ENCODE measurements at places on chromosomes 7 and 10.
A peak's percentile ranks its signal among the peaks of the same experiment; 100 is the strongest.

DNA sequence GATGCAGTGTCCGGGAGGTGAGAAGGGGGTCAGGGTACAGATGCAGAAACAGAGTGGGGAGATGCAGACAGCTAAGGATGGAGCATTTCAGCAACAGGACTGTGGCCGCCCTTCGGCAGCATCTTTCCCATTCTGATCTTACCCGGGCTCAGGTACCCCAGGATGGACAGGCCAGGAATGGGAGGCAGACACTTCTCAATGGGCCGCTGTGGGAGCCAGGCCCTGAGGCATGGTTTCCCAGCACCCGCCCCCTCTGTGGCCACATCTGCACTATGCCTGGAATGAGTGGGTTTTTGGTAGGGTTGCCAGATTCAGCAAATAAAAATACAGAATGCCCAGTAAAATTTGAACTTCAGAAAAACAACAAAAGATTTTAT lies 105.2 kb upstream of the CTBP2 start:
- DNase-seq: no peak
- H3K4me1 ChIP-seq: no peaks in the 10 kb centered on the region
- H3K27me3 ChIP-seq: peaks cover 2% of the 10 kb centered on the region
- H3K4me3 ChIP-seq: no peak overlapping the region
- H3K27ac ChIP-seq: no peak overlapping the region

DNA sequence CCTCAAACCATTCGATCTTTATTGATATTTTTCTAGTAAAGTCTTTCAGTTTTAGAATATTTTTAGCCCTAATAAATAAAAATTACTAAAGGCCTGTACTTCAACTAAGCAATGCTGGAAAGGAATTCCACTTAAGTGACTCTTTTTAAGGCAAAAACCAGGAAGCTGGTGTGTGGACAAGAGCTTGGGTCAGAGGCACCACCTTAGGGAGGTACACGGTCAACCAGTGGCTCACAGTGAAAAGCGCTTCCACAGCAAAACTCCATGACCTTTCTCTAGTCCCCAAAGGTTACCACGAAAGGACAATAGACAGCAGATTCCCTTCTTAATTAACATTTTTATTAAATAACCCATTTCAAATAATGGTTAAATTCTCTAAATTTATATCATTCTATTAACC lies 31.2 kb downstream of the ARL3 start:
- no peaks in the 10 kb centered on the region for H3K27me3 ChIP-seq
- H3K36me3 ChIP-seq: peaks cover 3% of the 10 kb centered on the region
- H3K4me1 ChIP-seq: peaks cover 15% of the 10 kb centered on the region
- H3K4me3 ChIP-seq: no peak overlapping the region
- no peak overlapping the region for H3K27ac ChIP-seq

DNA sequence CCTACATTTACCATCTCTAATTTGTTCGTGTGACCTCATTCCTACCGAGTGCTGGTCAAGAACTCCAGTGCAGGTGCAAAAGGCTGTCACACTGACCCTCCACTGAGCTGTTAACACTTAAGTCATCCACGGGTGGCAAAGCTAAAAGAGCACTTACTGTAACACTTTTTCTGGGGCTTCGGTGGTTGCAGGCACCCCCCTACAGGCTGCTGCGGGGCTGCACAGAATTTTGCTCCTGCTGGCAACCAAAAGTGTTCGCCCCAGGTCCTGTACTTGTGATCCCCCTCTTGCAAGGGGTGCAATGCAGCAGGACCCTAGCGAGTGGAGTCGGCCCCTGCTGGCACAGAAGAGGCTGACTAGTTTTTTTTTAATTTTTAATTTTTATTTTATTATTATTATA lies 298.9 kb upstream of the CNTNAP2 start:
- DNase-seq: no peak
- no peak overlapping the region for H3K27ac ChIP-seq
- H3K27me3 ChIP-seq: no peaks in the 10 kb centered on the region
- H3K36me3 ChIP-seq: no peaks in the 10 kb centered on the region
- no peak overlapping the region for H3K4me3 ChIP-seq

GRCh38 chr10:90888387-90888786 lies 16.6 kb downstream of the RPP30 start:
- no peaks in the 10 kb centered on the region for H3K4me1 ChIP-seq
- H3K27ac ChIP-seq: no peak overlapping the region
- no peaks in the 10 kb centered on the region for H3K27me3 ChIP-seq
- H3K4me3 ChIP-seq: no peak overlapping the region

GRCh38 chr10:12568391-12569009 lies 219.2 kb downstream of the CAMK1D start:
- no peak for DNase-seq
- no peaks in the 10 kb centered on the region for H3K27me3 ChIP-seq
- no peak overlapping the region for H3K27ac ChIP-seq
- H3K4me3 ChIP-seq: no peak overlapping the region
- no peaks in the 10 kb centered on the region for H3K4me1 ChIP-seq
- H3K36me3 ChIP-seq: no peaks in the 10 kb centered on the region

DNA sequence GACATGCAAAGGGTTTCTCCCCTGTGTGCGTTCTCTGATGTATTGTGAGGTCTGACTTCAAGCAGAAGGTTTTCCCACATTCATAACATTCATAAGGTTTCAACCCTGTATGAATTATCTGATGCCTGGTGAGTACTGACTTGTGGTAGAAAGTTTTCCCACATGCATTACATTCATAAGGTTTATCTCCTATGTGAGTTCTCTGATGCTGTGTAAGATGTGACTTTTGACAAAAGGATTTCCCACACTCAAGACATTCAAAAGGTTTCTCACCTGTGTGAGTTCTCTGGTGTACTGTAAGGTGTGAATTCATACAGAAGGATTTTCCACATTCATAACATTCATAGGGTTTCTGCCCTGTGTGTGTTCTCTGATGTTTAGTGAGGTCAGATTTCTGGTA lies 45.1 kb downstream of the ZNF33B start:
- no peak for DNase-seq
- H3K27ac ChIP-seq: no peak overlapping the region
- no peak overlapping the region for H3K4me3 ChIP-seq
- no peaks in the 10 kb centered on the region for H3K27me3 ChIP-seq
- peaks cover 7% of the 10 kb centered on the region for H3K36me3 ChIP-seq

- peaks cover 15% of the 10 kb centered on the region for H3K27me3 ChIP-seq
- H3K27ac ChIP-seq: no peak overlapping the region
- DNase-seq: no peak
- H3K4me3 ChIP-seq: peak overlapping the region; percentile 65
- no peaks in the 10 kb centered on the region for H3K36me3 ChIP-seq
Observed at GRCh38 chr10:122018491-122018890, 29.5 kb downstream of the TACC2 start.

DNA sequence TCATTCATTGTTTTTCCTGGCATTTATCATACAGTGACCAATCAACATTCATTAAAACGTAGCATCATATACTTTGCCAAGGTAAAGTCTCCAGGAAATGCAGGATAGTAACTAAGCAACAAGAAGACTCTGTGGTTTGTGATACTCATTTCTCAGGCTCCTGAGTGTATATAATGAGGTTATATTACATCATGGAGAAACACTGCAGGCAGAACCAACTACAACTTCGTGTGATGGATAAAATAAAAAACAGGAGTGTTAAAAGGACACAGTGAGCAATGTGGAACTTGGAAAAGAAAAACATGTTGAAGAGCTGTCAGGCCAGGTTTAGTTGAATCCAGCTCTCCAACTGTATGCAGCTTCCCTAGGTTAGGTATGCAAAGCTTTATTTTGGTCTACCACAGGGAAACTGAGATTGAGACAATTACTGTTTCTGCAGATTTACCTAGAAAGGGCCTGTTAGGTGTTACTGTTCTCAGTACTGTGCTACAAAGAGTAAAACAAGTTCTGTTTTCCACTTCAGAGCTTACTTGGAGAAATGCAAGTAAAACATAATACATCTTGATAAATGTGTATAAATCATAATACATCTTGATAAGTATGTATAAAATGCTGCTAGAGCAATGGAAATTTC lies 7.8 kb upstream of the CCNY start:
- no peaks in the 10 kb centered on the region for H3K36me3 ChIP-seq
- no peaks in the 10 kb centered on the region for H3K27me3 ChIP-seq
- H3K27ac ChIP-seq: no peak overlapping the region
- H3K4me3 ChIP-seq: no peak overlapping the region

DNA sequence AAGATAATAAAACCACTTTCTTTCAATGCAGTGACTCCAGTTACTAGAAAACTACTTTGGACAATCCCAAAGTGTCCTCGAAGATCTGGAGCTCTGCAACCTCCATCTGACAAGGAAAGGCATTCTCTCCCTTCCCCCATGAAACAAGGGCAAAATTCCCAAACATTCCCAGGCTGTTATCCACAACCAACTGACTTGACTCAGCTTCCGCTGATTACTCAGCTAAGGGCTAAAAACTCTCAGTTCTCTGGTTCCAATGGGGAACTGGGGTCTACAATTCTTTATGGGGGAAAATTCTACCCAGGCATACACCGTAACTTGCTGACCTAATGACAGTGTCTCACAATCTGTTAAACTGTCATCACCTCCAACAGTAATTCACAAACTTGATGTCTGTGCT lies 48.4 kb downstream of the SFMBT2 start:
- H3K27me3 ChIP-seq: peaks cover 4% of the 10 kb centered on the region
- no peak overlapping the region for H3K4me3 ChIP-seq
- no peaks in the 10 kb centered on the region for H3K4me1 ChIP-seq
- no peak overlapping the region for H3K27ac ChIP-seq
- DNase-seq: no peak
- no peaks in the 10 kb centered on the region for H3K36me3 ChIP-seq

DNA sequence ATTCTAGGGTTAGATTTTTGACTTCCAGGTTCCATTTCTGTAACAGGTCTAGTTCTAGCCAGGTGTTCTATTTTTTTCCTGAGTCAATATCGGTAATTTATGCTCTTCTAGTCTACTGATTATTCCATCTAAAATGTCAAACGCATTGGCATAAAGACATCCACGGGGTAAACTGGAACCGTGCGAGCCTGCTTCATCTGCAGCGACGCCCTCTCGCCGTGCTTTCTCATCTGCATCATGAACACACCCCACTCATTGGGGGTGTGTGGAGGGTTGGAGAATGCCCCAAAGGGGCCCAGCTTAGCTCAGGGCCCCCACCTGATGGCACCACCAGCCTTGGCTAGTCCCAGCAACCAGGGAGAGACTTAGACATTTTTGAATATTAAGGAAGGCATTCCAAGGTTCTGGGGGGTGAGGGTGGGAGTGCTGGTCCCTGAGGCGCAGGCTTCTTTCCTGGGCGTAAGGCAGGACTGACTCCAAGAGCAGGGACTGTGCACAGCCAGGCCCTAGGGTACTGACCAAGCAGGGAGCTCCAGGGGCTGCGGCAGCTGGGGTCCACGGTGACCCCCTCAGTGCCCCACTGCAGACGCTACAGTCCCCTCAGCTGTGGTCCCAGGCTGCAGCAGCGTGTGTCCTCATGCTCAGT lies 12.9 kb upstream of the CRYGN start:
- H3K27ac ChIP-seq: no peak overlapping the region
- no peak overlapping the region for H3K4me3 ChIP-seq
- no peaks in the 10 kb centered on the region for H3K36me3 ChIP-seq

DNA sequence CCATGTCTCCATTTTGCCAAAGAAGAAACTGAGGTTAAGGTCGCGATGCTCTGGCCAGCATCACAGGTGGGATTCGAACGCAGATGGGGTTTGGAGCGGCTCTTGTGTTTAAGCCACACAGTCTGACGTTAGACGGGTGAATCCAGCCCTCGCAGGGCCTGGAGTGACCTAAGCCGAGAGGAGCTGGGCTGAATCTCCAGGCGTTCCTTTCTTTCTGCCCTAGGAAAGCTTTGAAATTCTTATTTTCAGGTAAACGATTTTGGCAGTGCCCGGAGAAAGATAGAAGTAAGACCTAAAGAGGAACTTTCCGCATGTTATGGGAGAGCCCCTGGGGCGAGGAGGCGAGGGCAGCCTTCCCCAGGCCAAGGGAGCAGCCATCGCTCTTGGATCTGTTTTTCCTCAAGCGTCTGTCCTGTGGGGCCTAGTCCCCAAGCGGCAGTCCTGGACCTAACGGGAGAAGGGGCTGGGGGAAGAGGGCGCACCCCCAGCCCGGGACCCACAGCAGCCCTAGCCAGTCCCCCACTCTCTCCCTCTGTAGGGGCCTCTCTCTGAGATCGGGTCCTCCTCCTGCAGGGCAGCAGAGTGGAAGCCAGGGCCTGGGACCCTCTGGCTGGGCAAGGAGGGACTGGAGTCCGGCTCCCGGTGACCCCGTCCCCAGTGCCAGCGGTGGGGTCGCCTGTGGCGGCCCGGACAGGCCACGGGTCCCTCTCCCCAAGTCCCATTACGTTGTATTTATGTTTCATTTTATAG lies 8.9 kb upstream of the LBX1 start:
- H3K27ac ChIP-seq: no peak overlapping the region
- H3K4me1 ChIP-seq: no peaks in the 10 kb centered on the region
- H3K27me3 ChIP-seq: peaks cover 84% of the 10 kb centered on the region
- no peaks in the 10 kb centered on the region for H3K36me3 ChIP-seq

GRCh38 chr7:134832367-134832766 lies 52.9 kb downstream of the CALD1 start:
- no peaks in the 10 kb centered on the region for H3K36me3 ChIP-seq
- no peak overlapping the region for H3K27ac ChIP-seq
- DNase-seq: no peak
- H3K4me1 ChIP-seq: peaks cover 7% of the 10 kb centered on the region
- H3K4me3 ChIP-seq: no peak overlapping the region
- H3K27me3 ChIP-seq: no peaks in the 10 kb centered on the region

GRCh38 chr10:125531465-125531864 lies 151.5 kb downstream of the TEX36 start:
- H3K4me1 ChIP-seq: no peaks in the 10 kb centered on the region
- no peaks in the 10 kb centered on the region for H3K36me3 ChIP-seq
- H3K27me3 ChIP-seq: peaks cover 7% of the 10 kb centered on the region
- H3K4me3 ChIP-seq: no peak overlapping the region

DNA sequence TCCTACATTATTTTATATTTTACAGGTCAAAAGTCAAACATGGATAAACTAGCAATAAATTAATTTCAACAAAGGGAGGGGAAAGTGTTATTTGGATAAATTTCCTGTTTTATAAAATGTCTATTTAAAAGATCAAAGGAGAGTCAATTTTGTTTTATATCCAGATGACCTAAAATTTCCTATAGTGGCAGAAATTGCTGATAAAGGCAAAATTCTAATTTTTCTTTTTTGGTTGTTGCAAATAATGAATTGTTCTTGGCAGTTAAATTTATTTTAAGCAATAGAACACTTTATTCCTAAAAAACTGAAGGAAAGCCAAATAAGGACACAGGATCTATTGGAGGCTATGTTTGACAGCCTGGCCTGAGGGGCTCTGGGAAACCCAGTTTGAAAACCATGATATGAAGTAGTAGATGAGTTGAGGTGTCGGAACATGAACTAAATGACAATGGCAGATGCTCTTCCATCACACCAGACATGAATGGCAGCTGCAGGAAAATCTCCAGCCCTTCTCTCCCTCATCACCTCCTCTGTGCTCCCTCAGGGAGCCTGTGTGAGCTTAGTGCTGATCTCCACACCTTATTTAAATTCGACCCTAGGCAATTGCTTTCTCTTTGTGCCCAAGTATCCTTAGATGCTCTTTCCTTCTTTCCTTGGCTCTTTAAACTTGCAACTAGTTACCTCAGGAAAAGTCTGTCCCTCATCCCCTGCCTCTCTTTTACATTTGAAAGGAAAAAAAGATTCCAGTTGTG lies 395.0 kb downstream of the THSD7A start:
- H3K4me1 ChIP-seq: no peaks in the 10 kb centered on the region
- DNase-seq: no peak
- no peaks in the 10 kb centered on the region for H3K27me3 ChIP-seq
- H3K27ac ChIP-seq: no peak overlapping the region
- H3K4me3 ChIP-seq: no peak overlapping the region

GRCh38 chr7:30403477-30403876 lies 75.1 kb downstream of the NOD1 start:
- peaks cover 3% of the 10 kb centered on the region for H3K36me3 ChIP-seq
- peaks cover 7% of the 10 kb centered on the region for H3K4me1 ChIP-seq
- DNase-seq: no peak
- no peak overlapping the region for H3K27ac ChIP-seq
- H3K4me3 ChIP-seq: no peak overlapping the region

Measured in HepG2 (cell line).